Stimulated activated CD4-positive, alpha-beta T cell treated with anti-CD3 and anti-CD28 coated beads, TNF-alpha, amount 100 ng/mL, for 24 hours (primary cell): ENCODE measurements at places on chromosomes 1 and 21.

GRCh38 chr1:53112271-53112774 is 30.1 kb downstream of the SLC1A7 start:
- DNase-seq = no peak

- DNase-seq = no peak
Observed at GRCh38 chr1:28417441-28417922, 47.9 kb downstream of the PHACTR4 start.

DNA sequence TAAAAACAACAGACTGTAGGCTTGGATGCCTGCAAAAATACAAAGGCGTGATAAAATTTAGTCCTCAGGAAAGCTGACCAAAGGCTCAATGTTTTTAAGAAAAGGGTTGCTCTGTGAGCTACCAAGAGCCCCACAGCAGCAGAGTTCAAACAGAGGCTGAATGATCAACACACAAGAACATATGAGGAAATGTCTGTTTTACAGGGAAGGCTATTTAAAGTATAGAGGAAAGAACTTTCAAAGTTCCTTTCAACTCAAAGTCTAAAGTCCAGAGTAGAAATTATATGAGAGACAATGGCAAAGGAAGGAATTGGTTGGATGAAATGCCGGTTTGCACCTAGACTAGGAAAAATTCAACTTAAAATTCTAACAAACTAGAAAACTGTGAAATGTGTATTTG is 8.6 kb downstream of the CLSTN1 start:
- no peak for DNase-seq

- DNase-seq = no peak
Observed at GRCh38 chr1:6484826-6485167, 6.7 kb downstream of the PLEKHG5 start.

DNA sequence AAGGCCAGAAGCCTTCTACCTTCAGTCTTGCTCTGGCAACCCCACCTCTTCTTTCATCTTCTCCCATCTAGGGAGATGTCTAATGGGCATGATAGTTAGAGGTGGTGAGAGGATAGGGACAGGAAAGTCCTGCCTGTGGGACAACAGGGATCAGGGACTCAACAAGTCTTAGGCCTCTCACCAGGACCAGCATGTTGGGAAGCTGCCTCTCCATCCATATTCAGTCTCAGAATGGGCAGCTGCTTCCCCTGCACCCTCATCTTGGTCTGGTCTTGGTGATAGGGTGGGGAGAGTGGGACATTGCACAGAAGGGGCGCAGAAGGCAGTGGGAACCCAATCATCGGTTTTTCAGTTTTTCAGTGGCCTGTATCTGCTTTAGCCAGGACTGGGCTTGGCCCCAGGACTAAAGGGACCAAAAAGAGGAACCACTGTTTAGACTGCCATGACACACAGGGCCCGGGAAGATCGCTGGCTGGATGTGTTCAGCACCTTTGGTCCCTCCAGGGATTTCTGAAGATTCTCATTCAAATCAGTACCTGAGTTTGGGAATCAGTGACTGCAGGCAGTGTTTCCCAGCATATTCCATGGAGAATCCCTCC is 12.7 kb downstream of the RHEX start:
- no peak for DNase-seq

- no peak for DNase-seq
Observed at GRCh38 chr1:173191011-173191705, 16.0 kb downstream of the TNFSF4 start.

DNA sequence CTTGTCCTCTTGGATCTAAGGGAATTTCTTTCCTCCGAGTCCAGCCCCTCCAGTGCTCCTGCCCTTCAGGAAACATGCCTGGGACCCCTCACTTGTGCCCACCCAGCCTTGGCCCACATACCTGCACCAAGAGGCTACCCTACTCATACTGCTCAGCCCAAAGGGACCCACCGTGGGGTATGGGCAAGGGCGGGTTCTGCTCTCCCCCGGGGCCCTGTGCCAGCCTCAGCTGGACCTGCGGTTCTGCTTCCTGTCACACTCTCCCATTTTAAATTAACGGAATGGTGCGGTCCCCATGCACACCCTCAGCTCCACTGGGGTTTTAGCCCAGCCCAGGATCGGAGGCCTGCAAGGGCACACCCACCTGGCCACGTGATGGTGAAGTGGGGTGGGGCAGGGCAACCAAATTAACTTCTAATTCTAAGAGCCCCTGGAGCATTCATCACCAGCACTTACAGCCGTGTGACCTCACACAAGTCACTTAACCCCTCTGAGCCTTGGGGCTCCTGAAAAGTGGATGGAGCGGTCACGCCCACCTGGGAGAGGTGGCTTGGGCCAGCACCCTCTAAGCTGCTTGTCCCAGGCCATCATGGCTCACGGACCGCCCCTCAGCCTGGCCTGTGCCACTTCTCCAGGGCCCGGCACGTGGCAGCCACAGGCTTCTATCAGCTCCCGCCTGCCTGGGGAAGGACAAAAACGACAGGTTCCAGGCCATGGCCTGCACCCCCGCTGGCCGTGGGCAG is 28.3 kb downstream of the TP73 start:
- DNase-seq = no peak

DNA sequence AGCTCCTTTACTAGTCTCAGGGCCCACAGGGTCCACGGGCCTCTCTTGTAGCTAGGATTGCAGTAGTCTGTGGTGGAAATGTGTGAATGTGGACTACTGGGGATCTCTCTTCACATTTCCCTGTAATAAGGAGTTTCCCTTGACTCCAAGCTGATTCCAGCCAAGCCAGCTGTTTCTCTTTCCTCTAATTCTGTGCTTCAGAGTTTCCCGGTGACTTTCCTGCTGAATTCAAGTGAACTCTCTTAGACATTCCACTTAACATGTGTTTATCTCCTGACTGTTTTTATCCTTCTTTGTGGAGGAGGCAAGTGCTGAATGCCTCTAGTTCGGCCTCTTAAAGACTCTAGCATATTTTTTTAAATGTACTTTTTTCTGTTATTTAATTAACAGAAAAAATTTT is 354.0 kb upstream of the RGS18 start:
- DNase-seq = no peak

- DNase-seq = no peak
Observed at GRCh38 chr1:204304067-204304466, 55.7 kb downstream of the PLEKHA6 start.

DNA sequence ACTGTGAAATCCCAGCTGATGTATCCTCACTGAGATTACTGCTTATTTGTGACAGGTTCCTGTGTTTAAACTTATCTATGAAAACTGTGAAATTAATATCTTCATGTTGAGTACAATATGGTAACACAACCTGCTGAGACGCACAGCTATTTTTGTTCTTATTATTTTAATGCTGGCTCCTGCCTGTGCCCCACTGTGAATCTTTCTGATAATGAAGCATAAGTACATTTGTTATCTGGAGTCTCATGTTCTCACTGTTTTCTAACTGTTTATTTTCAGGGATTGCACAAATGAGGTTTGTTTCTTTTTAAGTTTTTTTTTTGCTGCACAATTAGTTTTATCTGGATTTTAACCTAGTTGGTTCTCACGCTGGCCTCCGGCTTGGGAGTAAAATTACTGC is 39.9 kb upstream of the IFNAR2 start:
- no peak for DNase-seq

DNA sequence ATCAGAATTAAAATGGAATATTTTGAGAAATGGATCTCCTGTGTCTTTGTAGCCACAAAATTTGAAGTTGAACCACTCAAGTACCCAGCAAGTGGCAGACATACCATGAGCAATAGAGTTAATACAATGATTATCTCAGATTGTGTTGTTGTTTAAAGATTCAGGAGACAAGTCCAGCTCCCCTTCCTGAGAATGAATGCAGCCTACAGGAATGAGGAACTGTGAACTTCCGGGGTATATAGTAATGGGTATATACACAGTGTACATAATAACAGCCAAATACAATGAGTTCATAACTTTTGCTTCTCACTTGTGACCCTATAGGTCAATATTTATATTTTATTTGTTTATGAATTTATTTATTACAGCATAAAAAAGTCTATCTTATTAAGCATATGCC is 445.0 kb downstream of the SETD4 start:
- no peak for DNase-seq

GRCh38 chr1:223033658-223034057 is 109.4 kb downstream of the TLR5 start:
- no peak for DNase-seq

- DNase-seq = no peak
Observed at GRCh38 chr1:104456724-104457123, 707.0 kb downstream of the AMY1C start.

DNA sequence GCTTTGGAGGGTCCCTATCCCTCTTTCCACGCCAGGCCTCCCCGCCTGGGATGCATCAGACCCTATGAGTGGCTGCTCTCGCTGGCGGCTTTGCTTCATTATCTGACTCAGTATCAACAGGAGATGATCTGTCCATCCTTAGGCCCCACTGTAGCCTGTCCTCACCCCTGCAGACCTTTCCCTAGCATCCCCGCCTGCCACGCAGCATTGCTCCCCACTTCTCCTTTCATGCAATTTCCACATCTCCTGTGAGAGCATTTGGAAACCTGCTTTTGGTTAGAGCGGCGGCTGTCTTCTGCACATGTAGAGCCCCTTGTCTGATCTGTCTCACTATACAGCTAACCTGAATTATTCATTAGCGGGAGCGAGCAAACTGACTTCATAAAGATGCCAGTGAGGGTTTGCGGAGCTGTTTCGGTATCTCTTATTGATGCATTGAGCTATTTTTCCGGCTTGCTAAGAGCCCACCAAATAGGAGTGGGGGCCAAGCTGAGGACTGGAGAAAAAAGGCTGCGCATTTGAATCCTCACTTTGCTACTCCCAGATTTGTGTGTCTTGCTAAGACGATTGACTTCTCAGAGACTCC is 40.0 kb upstream of the ATP2B4 start:
- no peak for DNase-seq

DNA sequence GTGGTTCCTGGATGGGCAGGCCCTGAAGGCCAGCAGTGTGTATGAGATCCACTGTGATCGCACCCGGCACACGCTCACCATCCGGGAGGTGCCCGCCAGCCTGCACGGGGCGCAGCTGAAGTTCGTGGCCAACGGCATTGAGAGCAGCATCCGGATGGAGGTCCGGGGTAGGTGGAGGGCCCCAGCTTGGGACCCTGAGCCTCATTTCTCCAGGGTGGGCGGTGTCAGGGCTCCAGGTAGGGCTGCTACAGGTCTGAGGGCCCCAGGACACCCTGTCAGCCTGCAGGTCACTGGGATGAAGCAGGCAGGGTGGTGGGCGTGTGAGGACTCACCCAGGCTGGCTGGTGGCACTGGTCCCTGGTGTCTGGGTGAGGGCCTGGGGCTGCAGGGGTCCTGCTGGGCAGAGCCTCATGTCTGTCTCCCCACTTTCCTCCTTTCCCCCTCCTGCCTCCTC is 7.8 kb downstream of the OBSCN start:
- no peak for DNase-seq

DNA sequence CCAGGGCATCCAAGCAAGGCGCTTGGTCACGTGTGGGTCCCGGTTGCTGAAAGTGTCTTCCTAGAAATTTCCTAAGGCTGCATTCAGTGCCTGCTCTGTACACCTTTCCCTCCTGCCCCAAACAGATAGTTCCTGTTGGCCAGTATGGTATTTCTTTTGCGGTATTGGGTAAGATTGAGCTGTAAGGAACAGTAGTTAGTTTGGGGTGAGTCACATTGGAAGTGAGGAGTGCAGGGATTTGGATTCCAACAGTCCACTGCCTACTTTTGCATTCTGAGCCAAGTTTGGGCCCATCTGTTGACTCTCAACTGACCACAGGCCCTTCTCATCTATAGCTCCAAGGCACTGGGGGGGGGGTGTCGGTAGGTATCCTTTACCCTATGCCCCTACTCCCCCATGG is 83.4 kb downstream of the MAP3K21 start:
- DNase-seq = no peak

DNA sequence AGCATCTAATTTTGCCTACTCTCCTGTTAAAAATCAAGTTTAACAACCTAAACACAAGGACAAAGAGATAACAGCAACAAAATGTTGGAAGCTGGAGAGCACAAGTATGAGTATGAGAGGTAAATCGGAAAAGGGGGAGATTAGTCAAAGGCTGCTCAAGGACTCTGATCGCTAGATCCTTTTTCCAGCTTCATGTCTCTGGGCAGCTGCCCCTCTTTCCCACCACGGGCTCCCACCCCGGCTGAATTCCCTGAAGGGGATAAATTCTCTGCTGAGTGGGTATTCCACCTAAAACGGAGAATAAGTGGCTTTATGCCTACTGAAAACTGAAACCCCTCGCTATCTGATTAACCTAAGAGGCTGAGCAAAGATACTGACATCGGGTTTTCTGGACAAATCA is 696 bp upstream of the CTBS start:
- no peak for DNase-seq

DNA sequence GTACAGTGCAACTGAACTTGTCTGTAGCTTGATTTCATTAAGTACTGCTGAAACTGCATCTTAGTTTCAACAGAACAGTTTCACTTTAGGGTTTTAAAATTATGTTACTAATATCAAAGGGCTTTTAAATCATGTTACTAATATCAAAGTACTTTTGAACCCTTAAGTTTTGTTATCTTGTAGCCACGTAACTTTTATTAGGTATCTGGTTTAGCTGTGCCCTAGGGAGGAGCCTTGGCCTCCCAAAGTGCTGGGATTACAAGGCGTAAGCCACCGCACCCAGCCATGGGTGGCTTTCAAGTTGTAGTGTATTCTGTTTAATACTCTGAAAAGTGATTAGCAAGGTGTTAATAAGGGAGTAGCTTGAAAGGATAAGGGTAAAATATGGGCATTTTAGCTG is 2.0 kb downstream of the KDM4A start:
- no peak for DNase-seq

DNA sequence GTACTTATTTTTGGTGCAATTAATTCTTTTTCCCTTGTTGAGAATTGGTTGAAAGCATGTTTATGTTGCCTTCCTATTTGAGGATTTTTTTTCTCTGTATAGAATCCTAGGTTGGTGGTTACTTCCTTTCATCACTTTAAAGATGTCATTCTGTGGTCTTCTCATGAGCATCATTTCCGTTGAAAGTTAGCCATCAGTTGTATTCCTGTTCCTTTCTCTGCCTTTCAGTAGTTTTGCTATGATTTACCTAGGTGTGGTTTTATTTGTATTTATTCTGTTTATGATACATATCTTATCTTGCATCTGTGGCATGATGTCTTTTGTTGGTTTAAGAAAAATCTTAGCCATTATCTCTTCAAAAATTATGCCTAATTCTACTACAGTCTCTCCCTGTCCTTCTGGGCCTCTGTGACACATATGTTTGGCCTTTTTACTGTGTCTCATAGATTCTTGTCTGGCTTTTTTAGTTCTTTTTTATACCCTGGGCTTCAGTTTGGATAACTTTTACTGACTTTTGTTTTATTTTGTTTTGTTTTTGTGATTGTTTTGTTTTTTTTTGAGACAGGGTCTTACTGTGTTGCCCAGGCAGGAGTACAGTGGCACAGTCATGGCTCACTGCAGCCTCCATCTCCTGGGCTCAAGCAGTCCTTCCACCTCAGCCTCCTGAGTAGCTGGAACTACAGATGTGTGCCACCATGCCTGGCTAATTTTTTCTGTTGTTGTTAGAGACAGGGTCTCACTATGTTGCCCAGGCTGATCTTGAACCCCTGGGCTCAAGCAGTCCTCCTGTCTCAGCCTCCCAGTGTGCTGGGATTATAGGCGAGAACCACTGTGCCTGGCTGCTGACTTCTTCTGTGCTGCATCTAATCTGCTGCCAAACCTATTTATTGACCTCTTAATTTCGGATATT is 24.1 kb downstream of the PTGFRN start:
- no peak for DNase-seq

GRCh38 chr1:115284209-115284608 is 53.8 kb downstream of the NGF start:
- no peak for DNase-seq
